ENCODE measurements at places on chromosomes 13 and 19.

- DNase-seq = no peak
Measured at GRCh38 chr13:28245465-28245864, 107.1 kb downstream of the PAN3 start.

DNA sequence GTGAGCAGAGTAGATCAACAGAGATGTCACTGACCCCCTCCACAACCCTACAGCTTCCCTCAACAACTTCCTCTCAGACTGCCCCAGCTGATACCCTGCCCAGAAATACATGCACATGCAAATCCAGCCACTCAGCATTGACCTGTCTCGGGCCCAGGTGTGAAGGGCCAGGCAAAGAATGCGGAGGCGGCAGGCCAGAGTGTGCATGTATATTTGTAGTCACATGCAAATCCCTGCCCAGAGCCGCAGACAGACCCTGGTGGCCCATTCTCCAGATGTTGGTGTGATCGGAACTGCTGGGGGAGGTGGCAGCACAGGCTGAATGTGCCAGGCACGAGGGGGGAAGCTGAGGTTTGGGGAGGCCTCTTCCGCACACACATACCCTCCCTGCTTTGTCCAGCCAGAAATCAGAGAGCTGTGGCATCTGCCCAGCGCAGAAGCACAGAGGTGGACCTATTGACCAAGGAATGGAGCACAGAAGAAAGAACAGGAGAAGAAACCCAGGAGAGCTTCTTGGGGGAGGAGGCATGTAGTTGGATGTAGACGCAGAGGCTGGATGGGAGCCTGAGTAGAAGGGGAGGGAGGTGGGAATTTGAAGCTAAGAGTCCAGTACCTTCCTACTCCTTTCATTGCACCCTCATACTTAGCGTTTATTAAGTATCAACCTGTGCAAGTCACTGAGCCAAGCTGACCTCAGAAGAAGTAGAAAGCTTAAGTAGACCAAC, 14.4 kb downstream of the MEF2B start:
- DNase-seq = no peak

GRCh38 chr13:108102771-108103170, 112.6 kb downstream of the LIG4 start:
- DNase-seq = no peak

DNA sequence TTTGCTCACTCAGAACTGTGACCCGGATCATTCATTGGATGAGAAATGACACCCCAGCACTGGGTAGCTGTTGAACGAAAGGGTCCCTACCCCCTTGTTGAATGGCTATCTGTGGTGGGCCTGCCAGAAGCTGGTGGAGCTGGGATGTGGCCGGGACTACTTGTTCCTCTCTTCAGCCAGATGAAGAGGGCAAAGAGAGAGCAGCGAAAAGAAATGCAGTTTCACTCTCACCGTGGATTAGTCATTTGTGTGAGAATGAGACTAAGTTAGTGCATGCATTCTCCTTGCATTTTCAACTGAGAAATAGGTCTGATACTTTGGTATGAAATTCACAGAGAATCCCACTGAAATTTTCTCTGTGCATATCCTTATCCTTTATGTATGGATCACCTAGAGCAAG, 553.1 kb downstream of the IRS2 start:
- DNase-seq = no peak

- no peak for DNase-seq
Measured at GRCh38 chr13:90826688-90827087, 520.8 kb upstream of the MIR17HG start.

DNA sequence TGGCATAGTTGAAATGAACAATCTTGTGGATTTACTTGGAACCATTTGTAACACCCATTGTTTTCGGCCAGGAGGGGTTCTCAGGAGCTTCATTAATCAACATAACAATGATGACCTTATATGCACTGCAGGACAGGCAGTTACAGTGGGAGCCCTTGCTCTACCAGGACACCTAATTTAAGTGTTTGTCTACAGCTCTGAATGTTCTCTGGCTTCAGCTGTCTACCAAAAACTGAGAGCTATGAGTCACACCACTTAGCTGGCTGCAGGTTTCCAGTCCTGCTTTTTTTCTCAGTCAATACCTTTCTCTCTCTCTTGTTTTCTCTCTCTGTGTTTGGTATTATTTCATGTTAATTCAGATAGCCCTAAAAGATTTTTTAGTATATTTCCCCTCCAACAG, 105.4 kb upstream of the MBNL2 start:
- DNase-seq = no peak

DNA sequence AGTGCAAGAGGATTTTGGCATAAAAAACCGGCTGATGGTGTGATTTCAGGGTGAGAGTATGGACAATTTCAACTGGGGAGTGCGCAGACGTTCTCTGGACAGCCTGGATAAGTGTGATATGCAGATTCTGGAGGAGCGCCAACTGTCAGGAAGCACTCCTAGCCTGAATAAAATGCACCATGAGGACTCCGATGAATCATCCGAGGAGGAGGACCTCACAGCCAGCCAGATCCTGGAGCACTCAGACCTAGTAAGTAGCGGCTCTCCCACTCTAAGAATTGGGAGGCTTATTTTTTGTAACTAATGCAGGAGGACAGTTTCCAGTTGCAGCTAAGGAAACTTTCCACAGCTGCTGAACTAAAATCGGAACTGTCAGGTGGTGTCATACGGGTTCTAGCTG, 53.6 kb downstream of the ZAR1L start:
- DNase-seq = peak; percentile 81

GRCh38 chr13:29743201-29743786, 107.1 kb downstream of the UBL3 start:
- DNase-seq = no peak

GRCh38 chr13:35888457-35888883, 242.7 kb downstream of the DCLK1 start:
- peak; percentile 65 for DNase-seq

- DNase-seq = no peak
Measured at GRCh38 chr13:104648291-104648690, 1582.1 kb upstream of the SLC10A2 start.

DNA sequence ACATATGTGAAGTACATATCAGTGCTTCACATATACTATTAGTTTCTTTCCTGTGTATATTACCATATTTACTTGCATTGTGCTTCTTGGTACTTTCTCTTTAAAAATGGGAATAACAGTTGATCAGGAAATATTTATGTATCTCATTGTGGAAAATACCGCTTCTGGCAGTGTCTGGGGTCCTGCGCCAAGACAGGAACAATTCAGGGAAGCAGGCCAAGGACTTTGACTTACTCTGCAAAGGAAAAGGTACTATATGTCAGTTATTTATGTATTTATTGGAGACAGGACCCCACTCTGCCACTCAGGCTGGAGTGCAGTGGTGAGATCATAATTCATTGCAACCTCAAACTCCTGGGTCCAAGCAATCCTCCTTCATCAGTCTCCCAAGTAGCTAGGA, 57.7 kb upstream of the NBEA start:
- DNase-seq = no peak

GRCh38 chr13:46490129-46490528, 62.8 kb upstream of the LRCH1 start:
- DNase-seq = no peak

DNA sequence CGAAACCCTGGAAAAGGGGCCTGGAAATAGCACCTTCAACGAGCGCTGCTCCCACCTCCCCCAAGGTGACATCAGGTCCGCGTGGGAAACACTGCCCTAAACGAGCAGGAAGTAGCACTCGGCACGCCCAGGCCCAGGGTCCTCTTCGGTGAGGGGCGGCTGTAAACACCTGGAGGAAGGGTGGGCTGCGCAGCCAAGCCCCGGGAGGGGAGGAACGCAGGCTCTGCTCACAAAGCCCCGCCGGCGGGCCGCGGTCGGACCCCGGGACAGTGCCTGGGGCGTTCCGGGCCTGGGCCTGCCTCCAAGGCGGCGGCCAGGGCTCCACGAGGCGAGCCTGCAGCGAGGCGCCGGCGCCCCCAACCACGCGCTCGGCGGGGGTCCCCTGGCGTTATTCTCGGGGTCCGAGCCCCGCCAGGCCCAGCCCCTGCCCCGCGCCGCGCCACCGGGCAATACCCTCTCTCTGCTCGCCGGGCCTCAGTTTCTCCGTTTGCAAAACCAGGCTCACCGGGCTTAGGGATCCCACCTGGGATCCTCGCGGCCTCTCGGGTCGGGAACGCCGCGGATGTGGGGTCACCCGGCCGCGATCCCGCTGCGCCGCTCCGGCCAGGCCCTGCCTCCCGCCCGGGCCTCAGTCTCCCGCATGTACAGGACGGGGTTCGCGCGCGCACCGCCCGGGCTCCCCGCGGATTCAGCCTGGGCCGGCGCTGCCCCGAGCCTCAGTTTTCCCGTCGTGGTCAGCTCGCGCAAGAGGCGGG, 630 bp downstream of the RNF126 start:
- DNase-seq = peak; percentile 33
